SK-N-DZ (cell line): ENCODE measurements at places on chromosomes 12 and 14.
A peak's percentile ranks its signal among the peaks of the same experiment; 100 is the strongest.

GRCh38 chr12:27244689-27245488, 803 bp downstream of the STK38L start:
- no peak for DNase-seq

DNA sequence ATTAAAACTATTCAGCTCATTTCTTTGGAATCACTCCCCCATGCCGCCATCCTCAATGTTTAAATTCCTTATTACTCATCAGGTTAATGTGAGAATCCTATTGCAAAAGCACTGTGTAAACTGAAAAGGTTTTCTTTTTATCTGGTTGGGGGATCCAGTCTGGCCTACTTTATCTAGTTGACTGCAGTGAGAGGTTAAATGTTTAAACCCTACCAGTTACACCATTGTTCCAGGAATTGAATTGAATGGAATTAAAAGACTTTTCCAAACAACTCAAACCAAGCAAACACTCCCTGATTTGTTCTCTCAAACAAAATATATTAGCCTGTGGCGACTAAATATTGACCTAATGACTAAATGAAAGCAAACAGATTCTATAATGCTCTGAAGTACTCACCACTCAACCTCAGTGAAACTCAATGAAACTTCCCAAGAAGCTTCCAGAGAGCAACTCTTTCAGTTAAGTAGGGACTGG, 100.5 kb downstream of the VEZT start:
- DNase-seq, result no peak

- DNase-seq, result no peak
Observed at GRCh38 chr12:59973515-59973914, 377.7 kb downstream of the SLC16A7 start.

DNA sequence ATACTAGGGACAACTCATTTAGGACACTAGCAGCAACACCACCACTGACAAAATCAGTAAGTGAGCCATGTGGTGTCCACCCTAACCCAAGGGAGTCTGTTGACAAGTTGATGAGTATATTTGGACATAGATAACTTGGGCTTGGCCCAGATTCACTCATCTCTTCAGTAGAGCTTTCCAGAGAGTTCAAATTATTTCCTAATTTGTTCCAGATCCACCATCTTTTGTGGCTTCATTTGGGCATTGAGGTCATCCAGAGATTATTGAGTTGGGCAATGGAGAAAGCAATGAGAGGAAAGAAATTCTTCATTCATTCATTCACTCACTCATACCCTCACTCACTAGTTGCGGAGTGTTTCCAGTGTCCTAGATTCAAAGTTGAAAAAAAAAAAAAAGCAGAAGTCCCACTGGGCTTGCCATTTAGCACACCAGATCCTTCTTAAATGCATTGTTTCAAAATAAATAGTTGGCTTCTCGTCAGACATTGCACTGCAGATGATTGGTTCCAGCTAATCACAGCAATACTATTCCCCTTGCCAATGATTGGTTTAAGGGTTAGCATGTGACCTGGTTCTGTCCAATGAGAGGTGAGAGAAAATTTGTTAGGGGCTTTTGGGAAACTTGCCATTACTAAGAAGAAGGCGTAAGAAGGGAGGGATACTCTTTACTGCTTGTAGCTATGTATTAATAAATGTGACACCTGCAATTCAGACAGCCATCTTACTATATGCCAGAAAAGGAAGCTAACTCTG, 31.8 kb upstream of the WSCD2 start:
- DNase-seq, result no peak

DNA sequence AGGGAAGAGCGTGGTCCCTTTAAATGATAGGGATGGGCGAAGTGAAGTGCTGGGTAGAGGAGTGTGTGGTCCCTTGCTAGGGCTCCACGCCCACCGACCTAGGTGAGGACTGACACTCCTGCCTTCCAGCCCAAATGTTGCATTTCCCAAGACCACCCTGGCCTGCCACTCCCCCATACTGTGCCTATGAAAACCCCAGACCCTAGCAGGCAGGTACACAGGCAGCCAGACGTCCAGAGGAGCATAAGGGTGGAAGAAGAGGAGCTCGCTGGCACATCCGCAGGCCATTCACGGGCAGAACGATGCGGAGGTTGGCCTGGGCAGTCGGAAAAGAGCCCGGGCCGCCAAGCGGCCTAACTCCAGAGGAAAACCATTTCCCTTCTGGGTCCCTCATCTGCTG, 817 bp upstream of the IPO8 start:
- peak; percentile 16 for DNase-seq
